ENCODE measurements at places on chromosomes 12 and 14.
A peak's percentile ranks its signal among the peaks of the same experiment; 100 is the strongest.

GRCh38 chr12:81888106-81888740, 129.1 kb upstream of the PPFIA2 start:
- no peak for DNase-seq

DNA sequence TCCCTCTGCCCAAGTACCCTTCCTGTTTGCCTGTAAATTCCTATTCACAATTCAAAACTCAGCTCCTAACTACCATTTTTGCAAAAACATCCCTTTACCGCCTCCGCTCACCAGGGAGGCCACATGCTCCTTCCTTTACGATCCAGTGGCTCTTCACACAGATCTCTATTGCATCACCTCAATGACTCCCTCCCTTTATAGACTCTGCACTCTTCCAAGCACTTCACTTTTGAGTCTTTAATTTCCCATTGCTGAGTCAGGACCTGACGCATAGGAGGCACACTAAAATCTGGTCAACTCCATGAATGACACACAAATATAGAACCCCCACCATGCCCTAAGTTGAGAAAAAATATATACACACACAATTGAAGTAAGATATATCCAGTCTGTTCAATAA, 45.9 kb downstream of the PPP1R13B start:
- DNase-seq: no peak

GRCh38 chr12:64679487-64680001, 69.2 kb downstream of the RASSF3 start:
- DNase-seq: peak; percentile 74

DNA sequence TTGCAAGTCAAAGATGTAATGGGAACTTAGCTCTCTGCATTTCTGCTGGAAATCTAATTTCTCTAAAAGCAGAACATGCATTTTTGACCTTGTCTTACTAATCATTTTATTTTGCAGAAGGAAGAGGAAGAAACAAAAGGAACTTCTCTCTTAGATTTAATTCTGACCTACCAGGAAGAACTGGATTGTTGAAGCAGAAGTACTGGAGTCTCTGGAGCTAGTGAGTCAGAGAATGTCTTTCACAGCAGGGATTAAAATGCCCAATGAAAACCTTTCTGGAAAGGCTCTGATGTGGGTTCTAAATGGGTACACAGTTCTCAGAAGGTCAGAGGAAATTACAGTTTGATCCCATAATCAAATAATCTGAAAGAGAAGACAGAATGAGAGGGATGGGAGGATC, 70.8 kb upstream of the GNG2 start:
- DNase-seq: no peak

- no peak for DNase-seq
Measured at GRCh38 chr12:79267580-79267979, 403.0 kb downstream of the SYT1 start.

- no peak for DNase-seq
Measured at GRCh38 chr12:50024805-50025186, 498 bp downstream of the RACGAP1 start.

GRCh38 chr12:124374567-124374966, 79.7 kb downstream of the RFLNA start:
- no peak for DNase-seq

GRCh38 chr14:70893062-70893845, 14.0 kb upstream of the PCNX1 start:
- no peak for DNase-seq

- no peak for DNase-seq
Measured at GRCh38 chr12:102781117-102781516, 135.9 kb downstream of the PAH start.

DNA sequence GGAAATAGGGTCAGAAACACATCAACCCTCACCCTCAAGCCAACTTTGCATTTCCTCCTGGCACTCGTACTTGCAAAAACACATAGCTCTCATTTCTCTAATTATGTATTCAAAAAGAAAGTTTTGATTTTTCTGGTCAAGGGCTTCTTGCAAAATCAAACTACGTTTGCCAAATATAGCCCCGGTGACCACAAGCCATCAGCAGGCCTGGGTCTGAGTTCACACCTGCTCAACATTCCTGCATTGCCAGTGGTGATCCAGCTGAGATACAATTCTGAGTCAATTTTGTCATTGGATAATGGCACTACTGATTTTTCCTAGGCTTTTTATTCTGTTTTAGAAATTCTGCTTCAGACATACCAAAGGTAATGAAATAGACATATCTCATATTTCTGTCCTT, 10.7 kb upstream of the BHLHE41 start:
- DNase-seq: no peak

GRCh38 chr12:79929065-79929464, 5.8 kb downstream of the PPP1R12A start:
- DNase-seq: no peak

Data from lower lobe of right lung (tissue), 2 donors.